ENCODE measurements at places on chromosomes 5 and 9.

DNA sequence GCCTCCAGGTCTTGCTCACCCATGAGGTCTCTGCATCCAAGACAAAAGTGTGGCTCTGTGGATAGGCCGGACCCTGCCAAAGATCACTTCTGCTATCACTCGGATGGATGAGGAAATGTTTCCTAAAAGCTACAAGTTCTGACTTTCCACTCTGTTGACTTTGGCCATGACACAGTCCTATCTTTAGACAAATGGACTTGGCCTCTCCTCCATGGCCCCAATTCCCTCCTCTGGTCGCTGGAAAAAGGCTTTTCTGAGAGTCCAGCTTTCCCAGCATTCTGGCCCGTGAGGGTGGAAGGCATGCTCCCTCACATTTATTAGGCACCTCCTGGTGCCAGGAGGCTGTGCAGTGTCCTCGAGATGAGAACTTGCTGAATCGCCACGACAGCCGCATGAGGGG, 83.1 kb downstream of the COL27A1 start:
- DNase-seq, result no peak

DNA sequence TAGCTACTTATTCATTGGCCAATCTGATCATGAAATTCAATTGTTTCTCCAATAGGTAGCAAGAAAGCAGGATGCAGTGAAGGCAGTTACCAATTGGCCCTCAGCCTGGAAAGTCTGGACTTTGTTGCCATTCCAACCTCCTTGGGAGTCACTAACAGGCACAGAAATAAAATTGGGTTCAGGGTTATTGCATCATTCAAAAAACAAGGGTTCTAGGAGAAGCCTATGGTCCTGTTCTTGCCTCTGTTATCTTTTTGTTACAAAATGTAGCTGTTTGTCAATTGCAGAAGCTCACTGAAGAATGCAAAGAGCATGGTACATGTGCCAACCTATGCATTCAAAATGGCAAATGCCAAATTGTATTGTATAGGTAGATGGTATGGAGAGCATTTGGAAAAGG, 51.0 kb upstream of the CCNG1 start:
- DNase-seq, result no peak

- no peak for DNase-seq
Measured at GRCh38 chr5:132679717-132680380, 6.1 kb downstream of the IL4 start.

DNA sequence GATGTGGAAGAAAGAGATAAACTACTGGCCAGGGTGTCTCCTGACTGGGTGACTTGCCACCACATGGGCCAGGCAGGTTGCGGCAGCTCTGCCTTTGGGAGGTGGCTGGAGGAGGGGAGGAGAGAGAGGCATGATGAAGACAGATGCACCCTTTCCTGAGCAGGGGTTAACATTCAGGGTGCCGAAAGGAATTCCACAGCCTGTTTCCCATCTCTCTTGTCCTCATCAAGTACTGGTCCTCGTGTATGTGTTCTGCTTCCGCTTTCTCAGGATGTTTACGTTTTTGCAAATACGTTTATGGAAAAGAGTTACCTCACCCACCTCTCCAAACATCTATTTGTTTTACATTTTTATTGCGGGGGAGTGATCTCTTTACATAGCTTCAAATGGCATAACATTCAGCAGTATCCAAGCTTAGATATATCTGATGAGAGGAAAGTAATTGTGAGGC, 73.4 kb downstream of the C9orf85 start:
- no peak for DNase-seq

DNA sequence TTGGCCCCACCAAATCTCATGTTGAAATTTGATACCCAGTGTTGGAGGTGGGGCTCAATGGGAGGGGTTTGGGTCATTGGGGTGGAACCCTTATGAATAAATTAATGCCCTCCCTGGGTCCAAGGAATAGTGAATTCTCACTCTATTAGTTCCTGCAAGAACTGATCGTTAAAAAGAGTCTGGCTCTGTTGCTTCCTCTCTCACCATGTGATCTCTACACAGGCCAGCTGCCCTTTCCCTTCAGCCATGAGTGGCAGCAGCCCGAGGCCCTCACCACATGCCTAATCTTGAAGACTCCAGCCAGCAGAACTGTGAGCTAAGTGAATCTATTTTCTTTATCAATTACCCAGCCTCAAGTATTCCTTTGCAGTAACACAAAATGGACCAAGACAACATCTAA, 106.0 kb downstream of the CAAP1 start:
- no peak for DNase-seq

GRCh38 chr5:150521522-150521817, 13.5 kb downstream of the NDST1 start:
- DNase-seq, result no peak
